ENCODE measurements at places on chromosomes 6 and 20. TPM values are rescaled to one million over a fixed set of nuclear protein-coding genes. Genes with fewer than 3 reads are reported as not detected.
A peak's percentile ranks its signal among the peaks of the same experiment; 100 is the strongest.

Gene SYNDIG1
- polyA plus RNA-seq: not detected

Gene BPIFB1
- polyA plus RNA-seq: not detected

- H3K27ac ChIP-seq: no peak overlapping the region
- no peaks in the 10 kb centered on the region for H3K27me3 ChIP-seq
- DNase-seq: no peak
- no peak overlapping the region for H3K4me3 ChIP-seq
These were observed 43.0 kb upstream of the HIVEP1 start for GRCh38 chr6:11969092-11969491.

DNA sequence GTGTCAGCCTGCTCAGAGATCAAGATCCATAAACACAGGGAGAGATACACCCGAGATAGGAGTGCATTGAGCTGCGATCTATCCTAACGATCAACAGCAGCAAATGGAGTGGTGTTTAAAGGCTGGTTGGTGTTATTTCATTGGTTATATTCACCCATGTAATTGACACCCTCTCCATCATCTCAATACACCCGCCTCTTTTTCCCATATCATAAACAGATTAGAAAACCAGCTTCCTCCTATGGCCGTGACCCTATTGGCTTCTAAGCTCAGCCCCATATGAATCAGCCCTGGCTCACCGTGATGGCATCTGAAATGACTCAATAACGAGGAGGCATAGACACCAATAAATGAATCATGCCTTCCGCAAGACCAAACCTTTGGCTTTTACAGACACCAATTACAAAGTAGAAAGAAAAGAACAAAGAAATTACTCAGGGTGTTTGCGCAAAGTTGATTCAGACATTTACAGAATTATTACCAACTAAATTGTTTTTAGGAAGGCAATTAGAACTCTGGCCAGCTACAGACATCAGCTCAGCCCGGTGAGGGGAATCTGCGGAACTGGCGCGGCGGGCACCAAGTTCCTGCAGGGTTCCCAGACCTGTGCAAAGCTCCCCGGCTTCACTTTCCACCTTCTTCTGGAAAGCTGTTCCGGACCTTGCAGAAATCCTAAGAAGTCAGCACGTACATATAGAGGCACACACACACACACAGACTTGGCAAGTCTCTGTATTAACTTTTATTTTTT, 11.5 kb downstream of the PMEPA1 start:
- no peak overlapping the region for H3K27ac ChIP-seq
- no peaks in the 10 kb centered on the region for H3K27me3 ChIP-seq
- H3K36me3 ChIP-seq: no peaks in the 10 kb centered on the region
- no peak overlapping the region for H3K4me3 ChIP-seq

DNA sequence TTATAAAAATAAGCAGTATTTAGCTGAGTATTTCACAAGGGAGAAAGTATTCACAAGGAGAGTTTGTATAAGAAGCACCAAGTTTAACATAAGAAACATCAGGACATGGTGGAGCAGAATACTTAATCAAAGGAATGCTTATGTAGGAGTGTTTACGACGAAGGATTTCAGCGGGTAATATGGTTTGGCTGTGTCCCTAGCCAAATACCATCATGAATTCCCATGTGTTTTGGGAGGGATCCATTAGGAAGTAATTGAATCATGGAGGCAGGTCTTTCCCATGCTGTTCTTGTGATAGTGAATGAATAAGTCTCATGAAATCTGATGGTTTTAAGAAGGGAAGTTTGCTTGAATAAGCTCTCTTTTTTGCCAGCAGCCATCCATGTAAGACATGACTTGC, 1099.1 kb upstream of the ADGRB3 start:
- DNase-seq: no peak
- H3K36me3 ChIP-seq: no peaks in the 10 kb centered on the region
- H3K27ac ChIP-seq: no peak overlapping the region
- no peaks in the 10 kb centered on the region for H3K27me3 ChIP-seq

DNA sequence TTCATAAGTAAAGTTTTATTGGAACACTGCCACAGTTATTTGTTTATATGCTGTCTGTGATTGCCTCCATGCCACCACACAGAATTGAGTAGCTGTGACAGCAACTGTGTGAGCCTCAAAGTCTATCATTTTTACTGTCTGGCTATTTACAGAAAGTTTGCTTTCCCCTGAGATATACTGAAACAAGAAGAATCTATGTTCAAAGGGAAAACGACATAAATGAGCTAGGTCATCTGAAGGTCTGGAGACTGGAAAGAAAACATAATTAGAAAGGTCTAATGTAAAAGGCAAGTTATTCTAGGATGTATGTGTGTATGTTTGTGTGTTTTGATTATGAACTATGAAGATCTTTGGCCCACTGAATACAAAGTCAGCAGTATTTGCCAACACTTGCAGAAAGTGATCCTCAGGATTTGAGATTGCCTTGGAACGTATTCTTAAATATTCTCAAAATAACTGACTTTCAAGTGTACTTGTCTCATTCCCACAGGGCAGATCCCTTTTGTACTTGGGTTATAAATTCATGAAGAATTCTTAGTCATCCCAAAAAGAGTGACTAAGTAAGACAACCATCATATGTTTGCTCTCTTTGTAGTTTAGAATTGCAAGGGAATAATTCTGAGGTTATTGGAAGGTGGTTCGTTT, 677.7 kb downstream of the DOK5 start:
- H3K27ac ChIP-seq: no peak overlapping the region
- no peak overlapping the region for H3K4me3 ChIP-seq
- H3K4me1 ChIP-seq: no peaks in the 10 kb centered on the region
- H3K27me3 ChIP-seq: no peaks in the 10 kb centered on the region
- no peaks in the 10 kb centered on the region for H3K36me3 ChIP-seq
- DNase-seq: no peak

Gene DPPA5
- polyA plus RNA-seq: not detected

- no peak overlapping the region for H3K27ac ChIP-seq
- peaks cover 18% of the 10 kb centered on the region for H3K4me1 ChIP-seq
- H3K36me3 ChIP-seq: no peaks in the 10 kb centered on the region
- H3K4me3 ChIP-seq: no peak overlapping the region
- H3K27me3 ChIP-seq: no peaks in the 10 kb centered on the region
These were observed 43.9 kb upstream of the CD93 start for GRCh38 chr20:23129891-23130621.

DNA sequence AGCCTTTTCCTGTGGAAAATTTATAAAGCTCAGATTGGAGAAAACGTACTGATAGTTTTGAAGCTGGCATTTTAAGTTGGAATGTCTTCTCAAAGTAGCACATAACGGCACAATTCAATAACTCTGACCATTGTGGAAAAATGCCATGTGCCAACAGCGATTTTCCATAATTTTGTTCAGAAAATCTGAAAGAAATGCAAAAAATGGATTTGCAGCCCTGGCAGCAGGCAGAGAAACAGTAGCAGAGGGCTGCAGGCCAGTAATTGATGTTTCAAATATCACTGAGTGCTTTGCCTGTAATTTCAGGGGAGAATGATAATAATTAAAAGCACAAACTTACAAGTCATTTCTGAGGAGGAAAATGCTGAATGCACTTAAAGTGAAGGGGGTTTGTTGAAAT, 507.4 kb downstream of the MAFB start:
- DNase-seq: no peak
- H3K27ac ChIP-seq: no peak overlapping the region
- H3K4me3 ChIP-seq: no peak overlapping the region
- no peaks in the 10 kb centered on the region for H3K4me1 ChIP-seq
- H3K27me3 ChIP-seq: no peaks in the 10 kb centered on the region

Gene SSTR4
- not detected for polyA plus RNA-seq

- H3K27me3 ChIP-seq: peaks cover 45% of the 10 kb centered on the region
- H3K4me1 ChIP-seq: no peaks in the 10 kb centered on the region
These were observed 97.6 kb downstream of the FAM50B start for GRCh38 chr6:3946778-3947177.

Gene COL20A1
- not detected for polyA plus RNA-seq

DNA sequence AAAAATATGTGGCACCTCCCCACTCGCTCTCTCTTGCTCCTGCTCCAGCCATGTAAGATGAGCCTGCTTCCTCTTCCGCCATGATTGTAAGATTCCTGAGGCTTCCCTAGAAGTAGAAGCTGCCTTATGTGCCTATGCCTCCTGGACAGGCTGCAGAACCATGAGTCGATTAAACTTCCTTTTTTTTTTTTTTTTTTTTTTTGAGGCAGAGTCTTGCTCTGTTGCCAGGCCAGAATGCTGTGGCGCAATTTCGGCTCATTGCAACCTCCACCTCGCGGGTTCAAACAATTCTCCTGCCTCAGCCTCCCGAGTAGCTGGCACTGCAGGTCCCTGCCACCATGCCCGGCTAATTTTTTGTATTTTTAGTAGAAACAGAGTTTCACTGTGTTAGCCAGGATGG, 112.5 kb downstream of the FAM217A start:
- no peaks in the 10 kb centered on the region for H3K4me1 ChIP-seq
- H3K27ac ChIP-seq: no peak overlapping the region
- H3K36me3 ChIP-seq: peaks cover 7% of the 10 kb centered on the region
- H3K4me3 ChIP-seq: no peak overlapping the region

DNA sequence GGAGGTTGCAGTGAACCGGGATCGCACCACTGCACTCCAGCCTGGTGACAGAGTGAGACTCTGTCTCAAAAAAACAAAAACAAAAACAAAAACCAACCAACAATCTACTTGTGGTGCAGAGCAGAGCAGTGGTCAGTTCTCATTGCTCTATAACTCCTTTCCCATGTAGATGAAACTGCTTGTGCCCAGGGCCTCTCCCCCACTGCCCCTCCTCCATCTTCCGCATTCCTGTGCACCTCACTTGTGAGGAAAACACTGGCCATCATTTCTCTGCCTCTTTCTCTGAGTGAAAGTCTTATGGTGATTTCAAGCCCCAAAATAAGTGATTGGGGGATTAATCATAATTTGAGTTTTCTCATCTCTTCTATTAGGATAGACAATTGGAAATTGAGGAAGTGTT, 63.9 kb upstream of the GLP1R start:
- no peaks in the 10 kb centered on the region for H3K36me3 ChIP-seq
- H3K27ac ChIP-seq: no peak overlapping the region
- DNase-seq: no peak
- no peaks in the 10 kb centered on the region for H3K4me1 ChIP-seq

- peak; percentile 48 for DNase-seq
- H3K4me3 ChIP-seq: peak overlapping the region; percentile 61
- peaks cover 33% of the 10 kb centered on the region for H3K4me1 ChIP-seq
- no peak overlapping the region for H3K27ac ChIP-seq
- H3K36me3 ChIP-seq: peaks cover 4% of the 10 kb centered on the region
- H3K27me3 ChIP-seq: peaks cover 5% of the 10 kb centered on the region
These were observed 59.5 kb downstream of the PSMG4 start for GRCh38 chr6:3318226-3318625.

DNA sequence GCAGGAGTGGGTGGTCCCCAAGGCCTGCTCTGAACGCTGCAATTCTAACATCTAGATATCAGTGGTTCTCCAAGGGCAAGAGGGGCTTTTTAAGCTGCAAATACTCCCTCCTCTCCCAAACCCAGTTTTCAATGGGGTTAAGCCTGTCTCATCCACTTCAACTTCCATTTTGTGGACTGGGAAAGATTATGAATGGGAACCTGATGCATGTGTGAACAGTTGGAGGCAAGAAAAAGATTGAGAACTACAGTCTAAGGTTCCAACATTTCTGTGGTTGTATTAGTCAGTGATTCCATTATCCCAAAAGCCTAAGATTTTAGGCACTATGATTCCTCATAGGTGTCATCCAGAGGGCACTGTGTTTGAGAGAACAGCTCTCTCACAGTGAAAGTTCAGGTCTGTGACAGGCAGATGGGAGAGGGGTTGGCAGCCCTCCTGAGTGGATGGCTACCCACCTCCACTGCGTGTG, 53.7 kb downstream of the HNF4A start:
- peaks cover 5% of the 10 kb centered on the region for H3K27me3 ChIP-seq
- H3K27ac ChIP-seq: no peak overlapping the region
- no peaks in the 10 kb centered on the region for H3K36me3 ChIP-seq
- H3K4me3 ChIP-seq: no peak overlapping the region
- H3K4me1 ChIP-seq: peaks cover 9% of the 10 kb centered on the region
- DNase-seq: no peak

DNA sequence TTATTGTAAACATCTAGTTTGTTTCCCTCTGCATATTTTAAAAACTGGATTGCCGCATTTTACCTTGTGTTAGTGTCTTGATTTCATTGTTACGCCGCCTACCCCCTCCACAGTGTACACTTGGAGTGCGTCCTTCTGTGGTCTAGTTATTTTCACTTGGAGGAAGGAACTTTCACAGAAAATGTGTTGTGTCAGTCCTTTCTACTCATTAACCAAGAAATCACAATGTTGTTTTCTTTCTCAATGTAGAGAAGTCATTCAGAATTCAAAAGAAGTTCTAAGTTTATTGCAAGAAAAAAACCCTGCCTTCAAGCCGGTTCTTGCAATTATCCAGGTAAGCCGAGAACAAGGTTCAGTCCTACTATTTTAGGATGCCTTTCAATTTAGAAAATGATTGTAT, 10.3 kb downstream of the MTHFD1L start:
- no peak overlapping the region for H3K4me3 ChIP-seq
- H3K36me3 ChIP-seq: no peaks in the 10 kb centered on the region
- no peak overlapping the region for H3K27ac ChIP-seq
- peaks cover 2% of the 10 kb centered on the region for H3K4me1 ChIP-seq

DNA sequence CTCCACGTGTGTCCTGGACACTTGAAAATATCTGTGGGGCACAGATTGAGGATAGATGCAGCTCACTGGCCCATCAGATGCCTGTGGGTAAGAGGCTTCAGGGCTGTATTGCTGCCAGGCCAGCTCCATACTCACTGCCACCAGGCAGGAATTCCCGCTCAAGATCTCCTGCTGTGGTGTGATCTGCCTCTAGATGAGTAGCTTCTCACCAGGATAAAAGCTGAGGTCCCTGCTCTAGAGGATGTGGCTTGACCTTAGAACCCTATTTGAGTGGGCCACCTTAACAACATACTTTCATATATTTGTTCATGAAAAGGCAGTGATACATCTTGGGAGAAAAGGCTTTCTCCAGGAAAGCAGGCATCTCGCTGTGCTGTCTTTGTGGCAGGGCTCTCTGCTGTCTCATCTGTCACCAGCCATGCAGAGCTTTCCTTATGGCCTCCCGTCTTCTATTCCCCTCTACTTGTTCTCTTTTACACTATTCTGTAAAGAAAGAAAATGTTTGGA, 165.7 kb upstream of the RNF217 start:
- no peaks in the 10 kb centered on the region for H3K36me3 ChIP-seq
- no peak overlapping the region for H3K27ac ChIP-seq
- no peaks in the 10 kb centered on the region for H3K27me3 ChIP-seq
- no peak for DNase-seq
- H3K4me3 ChIP-seq: no peak overlapping the region

DNA sequence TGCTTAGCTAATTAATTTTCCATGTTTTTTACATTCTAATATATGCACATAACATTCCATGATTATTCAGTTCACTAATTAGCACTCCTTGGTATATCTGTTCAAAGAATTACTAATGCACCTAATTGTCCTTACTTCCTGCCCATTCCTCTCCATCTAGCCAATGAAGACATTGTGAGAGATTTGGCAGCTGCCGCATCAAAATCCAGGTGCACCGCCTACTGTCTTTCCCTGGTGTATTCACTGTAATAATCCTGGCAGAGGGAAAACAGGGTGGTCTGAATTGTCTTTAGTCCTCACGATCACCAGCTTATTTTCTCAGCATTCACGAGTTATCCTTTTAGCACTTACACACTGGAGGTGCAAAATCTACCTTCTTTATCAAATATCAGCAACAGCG, 61.0 kb upstream of the SCGN start:
- peaks cover 17% of the 10 kb centered on the region for H3K36me3 ChIP-seq
- H3K27me3 ChIP-seq: no peaks in the 10 kb centered on the region
- H3K4me1 ChIP-seq: no peaks in the 10 kb centered on the region
- DNase-seq: no peak
- H3K27ac ChIP-seq: no peak overlapping the region
- no peak overlapping the region for H3K4me3 ChIP-seq
